ENCODE measurements at places on chromosomes 7 and 10.

GRCh38 chr10:105128111-105128510, 487.0 kb downstream of the SORCS3 start:
- no peak for DNase-seq

- no peak for DNase-seq
These were observed 15.3 kb downstream of the PTTG1IP2 start for GRCh38 chr7:90484706-90485105.

DNA sequence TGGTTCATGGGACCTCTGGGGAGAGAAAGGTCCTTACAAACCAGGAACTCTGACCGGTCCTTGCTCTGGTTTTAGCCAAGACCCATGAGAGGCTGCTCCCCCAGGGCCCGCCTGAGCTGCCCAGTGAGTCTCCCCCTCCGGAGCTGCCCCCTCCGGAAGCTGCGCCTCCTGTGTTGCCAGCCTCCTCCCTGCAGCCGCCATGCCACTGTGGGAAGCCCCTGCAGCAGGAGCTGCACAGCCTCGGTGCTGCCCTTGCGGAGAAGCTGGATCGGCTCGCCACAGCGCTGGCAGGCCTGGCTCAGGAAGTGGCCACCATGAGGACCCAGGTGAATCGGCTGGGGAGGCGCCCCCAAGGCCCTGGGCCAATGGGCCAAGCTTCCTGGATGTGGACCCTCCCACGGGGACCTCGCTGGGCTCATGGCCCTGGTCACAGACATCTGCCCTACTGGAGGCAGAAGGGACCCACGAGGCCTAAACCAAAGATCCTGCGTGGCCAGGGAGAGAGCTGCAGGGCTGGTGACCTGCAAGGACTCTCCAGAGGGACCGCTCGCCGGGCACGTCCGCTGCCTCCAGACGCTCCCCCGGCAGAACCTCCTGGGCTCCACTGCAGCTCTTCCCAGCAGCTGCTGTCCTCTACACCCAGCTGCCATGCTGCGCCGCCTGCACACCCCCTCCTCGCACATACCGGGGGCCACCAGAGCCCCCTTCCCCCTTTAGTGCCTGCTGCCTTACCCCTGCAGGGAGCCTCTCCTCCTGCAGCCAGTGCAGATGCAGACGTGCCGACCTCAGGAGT, 40.1 kb downstream of the ZNF467 start:
- DNase-seq, result no peak

GRCh38 chr7:122329145-122329802, 24.7 kb upstream of the FEZF1 start:
- no peak for DNase-seq

GRCh38 chr7:111752022-111752582, 189.8 kb upstream of the IMMP2L start:
- peak; percentile 59 for DNase-seq

DNA sequence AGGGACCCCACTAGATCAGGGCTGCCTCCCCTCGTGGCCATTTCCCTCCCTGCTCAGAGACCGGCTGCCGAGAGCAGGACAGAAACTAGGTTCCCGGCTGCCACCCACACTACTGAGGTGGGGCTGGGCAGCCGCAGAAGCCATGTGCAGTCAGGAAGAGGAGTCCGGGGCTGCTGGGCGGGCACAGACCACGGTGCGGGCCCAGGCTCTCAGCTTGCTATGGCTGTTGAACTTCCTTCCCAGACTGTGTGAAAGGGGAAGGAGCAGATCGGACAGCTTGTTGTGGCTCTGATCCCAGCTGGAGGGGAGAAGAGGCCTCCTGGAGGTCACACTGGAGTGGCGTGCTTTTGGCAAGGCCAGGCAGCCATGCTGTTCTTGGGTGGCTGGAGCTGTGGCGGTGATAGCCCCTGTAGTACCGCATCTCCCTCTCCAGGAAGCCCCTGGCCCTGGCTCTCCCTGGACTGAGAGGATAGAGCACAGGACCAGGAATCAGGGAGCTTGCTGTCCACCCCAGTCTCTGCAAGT, 56.8 kb downstream of the HK1 start:
- no peak for DNase-seq

GRCh38 chr7:127959770-127960169, 71.5 kb downstream of the LRRC4 start:
- DNase-seq, result no peak

DNA sequence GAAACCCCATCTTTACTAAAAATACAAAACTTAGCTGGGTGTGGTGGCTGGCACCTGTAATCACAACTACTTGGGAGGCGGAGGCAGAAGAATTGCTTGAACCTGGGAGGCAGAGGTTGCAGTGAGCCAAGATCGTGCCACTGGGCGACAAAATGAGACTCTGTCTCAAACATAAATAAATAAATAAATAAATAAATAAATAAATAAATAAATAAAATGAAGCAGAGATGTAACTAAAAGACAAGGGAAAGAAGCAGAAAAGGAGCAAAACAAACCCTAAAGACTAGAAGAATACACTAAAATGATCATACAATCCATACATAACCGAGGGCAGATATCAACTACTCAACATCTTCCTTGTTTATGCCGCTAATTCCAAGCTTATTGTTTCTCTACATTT, 209.8 kb downstream of the TYW1 start:
- no peak for DNase-seq

DNA sequence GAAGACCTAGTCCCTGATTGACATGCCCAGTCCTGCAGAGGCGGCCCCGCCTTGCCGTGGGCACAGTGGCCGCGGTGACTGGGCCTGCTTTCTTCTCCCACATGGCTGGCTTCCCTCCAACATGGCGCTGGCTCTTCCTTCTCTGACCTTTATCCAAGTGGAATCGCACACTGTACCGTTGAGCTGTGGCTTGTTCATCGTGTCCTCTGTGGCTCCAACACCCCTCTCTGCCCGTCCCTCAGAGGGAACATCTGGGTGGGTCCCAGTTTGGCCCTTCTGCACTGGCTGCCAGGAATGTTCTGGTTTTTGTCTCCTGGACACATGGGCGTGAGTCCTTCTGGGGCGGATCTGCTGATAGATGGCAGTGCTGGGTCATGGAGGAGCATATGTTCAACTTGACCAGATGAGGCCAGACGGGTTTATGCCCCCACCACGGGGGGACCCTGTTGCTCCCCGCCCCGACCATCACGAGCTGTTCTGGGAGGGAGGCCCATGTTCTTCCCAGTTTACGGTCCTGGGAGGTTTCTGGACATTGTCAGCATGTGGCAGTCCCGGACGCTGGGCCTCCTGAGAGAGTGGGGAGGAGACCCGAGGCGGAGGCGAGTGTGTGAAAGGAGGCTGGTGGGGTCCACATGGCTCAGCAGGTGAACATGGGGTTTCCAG, 63.5 kb downstream of the LHPP start:
- DNase-seq, result no peak

- no peak for DNase-seq
These were observed 38.8 kb downstream of the SLC29A3 start for GRCh38 chr10:71357792-71358265.

- no peak for DNase-seq
These were observed 77.1 kb downstream of the CARD11 start for GRCh38 chr7:2966466-2967078.

GRCh38 chr10:13608246-13608853, 21.6 kb downstream of the PRPF18 start:
- no peak for DNase-seq

DNA sequence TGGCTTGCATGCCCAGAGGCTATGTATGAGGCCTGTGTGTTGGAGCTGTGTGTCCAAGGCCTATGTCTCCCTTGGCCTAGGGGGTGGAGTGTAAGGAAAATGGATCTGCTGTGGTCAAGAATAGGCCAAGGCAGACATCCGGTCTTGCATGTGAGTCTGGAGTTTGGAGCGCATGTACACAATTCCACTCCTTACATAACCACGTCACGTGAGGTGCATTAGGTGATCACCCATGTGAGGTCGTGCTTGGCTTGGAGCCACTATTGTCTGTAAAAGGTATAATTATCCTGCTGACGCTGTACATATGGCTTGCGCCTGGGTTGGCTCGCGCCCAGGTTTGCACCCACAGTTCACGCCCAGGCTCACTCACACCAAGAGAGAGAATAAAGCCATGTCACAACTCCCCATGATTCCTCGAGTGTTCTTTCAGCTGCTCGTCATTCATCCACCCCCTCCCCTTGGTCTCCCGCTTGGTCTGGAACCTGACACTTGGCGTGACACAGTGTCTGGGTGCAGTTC, 105.5 kb downstream of the BICC1 start:
- no peak for DNase-seq

GRCh38 chr7:71506822-71507221, 374.9 kb downstream of the GALNT17 start:
- no peak for DNase-seq

GRCh38 chr10:69089638-69090599, 2.0 kb downstream of the SRGN start:
- DNase-seq, result no peak

- no peak for DNase-seq
These were observed 34.2 kb downstream of the MTURN start for GRCh38 chr7:30168835-30169573.

DNA sequence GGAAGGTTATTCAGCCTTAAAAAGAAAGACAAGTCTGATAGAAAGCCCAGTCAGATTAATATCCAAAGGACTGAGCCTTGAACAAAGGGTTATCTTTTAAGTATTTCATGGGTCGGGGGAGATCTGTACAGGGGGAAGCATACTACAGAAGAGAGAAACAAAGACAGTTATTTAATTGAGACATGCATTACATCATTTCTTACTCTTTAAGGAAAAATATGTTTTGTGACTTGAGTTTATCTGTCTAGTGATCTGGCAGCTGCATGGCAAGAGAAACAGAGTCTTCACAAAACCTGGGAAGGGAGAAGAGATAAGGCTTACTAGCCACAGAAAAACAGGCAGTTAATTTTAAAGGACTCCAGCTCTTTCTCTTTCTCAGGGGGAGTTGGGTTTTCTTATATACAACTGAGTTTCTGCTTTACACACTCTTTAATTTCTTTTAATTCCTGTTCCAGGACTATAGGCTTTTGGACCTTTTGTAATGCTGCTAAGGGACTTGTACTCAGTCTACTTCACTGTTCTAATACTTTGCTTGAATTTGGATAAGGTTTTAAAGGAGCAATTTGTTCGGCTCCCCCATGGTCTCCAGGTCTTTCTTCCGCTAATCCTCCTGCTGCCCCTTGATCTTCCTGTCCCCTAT, 20.9 kb upstream of the CYP3A43 start:
- no peak for DNase-seq

GRCh38 chr7:5630670-5631069, 150.8 kb downstream of the RNF216 start:
- DNase-seq, result no peak

DNA sequence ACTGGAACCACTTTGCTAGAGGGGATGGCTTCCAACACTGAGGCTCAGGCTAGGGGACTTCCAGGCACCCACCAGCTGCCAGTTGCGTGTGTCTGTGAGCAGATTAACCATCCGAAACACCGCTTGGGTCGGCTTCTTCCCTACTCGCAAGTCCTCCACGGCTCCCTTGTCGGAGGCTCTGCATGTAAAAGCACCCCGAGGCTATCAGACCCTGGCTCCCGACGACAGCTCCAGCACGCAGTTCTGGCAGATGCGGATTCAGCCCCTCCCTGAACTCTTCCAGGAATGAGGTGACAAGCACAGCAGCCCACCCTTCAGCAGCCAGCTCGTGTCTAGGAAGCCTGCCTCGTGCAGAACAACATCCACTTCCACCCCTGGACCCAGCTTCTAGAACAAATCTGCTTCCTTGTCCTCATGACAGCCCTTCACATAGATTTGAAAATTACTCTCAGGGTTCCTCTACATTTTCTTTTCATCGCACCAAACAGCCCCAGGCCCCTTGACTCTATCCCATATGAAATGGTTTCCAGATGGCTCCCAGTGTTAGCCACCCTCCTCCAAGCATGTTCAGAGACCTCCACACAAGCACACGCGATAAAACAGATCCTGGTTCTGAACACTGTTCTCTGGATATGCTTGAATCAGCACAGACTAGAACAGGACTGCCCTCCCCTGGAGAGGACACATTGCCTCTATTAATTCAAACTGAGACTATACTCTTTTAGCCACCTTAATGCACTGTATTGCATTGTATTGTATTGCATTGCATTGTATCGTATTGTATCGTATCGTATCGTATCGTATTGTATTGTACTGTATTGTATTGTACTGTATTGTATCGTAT, 44.6 kb downstream of the SLIT1 start:
- DNase-seq, result no peak

DNA sequence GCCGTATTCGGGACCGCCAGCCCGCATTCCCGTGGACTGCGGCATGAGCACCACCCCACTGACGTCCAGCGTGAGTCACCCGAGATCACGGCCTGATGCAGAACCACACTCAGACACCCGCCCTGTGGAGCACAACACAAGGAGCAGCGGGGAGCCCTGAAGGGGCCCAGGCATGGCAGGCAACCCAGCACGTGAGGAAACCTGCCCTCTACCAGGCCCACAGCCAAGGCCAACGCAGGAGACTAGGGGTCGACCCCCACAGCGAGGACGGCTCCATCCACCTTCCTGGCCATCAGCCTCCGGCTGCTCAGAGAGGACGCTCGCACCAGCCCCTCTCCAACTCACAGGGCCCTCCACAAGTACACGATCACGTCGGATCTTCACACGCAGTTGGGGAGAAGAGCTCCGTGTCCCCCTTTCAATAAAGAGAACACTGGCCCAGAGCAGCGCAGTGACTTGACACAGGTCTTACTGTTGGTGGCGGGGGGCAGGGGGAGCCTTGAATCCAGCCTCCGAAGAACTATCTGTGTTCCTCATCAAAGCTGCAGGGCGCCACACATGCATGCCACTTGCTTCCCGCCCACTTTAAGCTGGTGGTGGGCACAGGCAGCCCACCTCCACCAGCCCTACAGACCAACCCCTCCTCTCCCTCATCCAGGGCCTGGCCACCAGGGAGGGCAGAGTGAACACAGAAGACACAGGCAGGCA, 22.0 kb downstream of the MAD1L1 start:
- DNase-seq, result no peak

GRCh38 chr7:141722529-141722928, 14.4 kb downstream of the WEE2 start:
- DNase-seq, result no peak

- DNase-seq, result no peak
These were observed 55.4 kb downstream of the MKI67 start for GRCh38 chr10:128070721-128071416.

DNA sequence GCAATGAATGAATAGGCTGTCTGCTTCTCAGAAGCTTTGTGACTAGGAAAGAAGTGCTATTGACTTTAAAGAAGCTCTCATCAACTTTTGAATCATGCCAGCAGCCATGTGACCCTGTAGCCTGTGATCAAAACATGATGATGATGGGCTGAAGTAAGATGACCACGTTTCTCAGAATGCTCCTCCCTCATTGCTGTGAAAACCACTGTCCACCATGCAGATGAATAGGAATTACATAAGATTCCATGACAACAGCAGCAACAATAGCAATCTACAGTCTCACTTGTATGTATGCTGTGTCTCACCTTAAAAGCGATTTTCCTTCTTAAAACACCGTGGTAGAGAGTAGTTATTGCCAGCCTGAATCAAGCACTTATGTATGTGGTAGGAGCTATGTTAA, 228.4 kb downstream of the TRIL start:
- no peak for DNase-seq

GRCh38 chr7:133629701-133630100, 376.8 kb downstream of the EXOC4 start:
- DNase-seq, result no peak

- peak; percentile 13 for DNase-seq
These were observed 3.6 kb downstream of the LRRC17 start for GRCh38 chr7:102916426-102916825.

GRCh38 chr10:45599646-45600045, 72.9 kb downstream of the ZFAND4 start:
- DNase-seq, result no peak

GRCh38 chr7:154497751-154498150, 445.6 kb downstream of the DPP6 start:
- no peak for DNase-seq

GRCh38 chr10:97927622-97928021, 78.0 kb downstream of the GOLGA7B start:
- DNase-seq, result no peak
